ENCODE measurements at places on chromosomes 2 and 18.

DNA sequence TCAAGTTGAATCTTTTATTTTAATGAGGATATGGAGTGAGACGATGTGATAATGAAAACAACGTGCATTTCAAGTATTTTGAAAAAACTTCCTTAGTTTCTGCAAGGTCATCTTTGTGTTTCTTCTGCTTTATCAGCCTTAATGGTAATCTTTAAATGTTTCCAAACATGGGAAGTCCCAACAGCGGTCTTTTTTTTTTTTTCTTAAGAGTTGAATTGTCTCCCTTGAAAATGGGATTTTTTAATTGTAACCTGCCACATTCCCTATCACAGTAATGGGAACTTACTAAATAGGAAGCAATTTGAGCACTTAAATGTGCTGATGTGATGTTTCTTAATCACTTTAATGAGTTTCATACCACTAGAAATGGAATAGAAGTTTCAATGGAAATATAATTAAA lies 45.8 kb downstream of the ATIC start:
- no peak for DNase-seq

DNA sequence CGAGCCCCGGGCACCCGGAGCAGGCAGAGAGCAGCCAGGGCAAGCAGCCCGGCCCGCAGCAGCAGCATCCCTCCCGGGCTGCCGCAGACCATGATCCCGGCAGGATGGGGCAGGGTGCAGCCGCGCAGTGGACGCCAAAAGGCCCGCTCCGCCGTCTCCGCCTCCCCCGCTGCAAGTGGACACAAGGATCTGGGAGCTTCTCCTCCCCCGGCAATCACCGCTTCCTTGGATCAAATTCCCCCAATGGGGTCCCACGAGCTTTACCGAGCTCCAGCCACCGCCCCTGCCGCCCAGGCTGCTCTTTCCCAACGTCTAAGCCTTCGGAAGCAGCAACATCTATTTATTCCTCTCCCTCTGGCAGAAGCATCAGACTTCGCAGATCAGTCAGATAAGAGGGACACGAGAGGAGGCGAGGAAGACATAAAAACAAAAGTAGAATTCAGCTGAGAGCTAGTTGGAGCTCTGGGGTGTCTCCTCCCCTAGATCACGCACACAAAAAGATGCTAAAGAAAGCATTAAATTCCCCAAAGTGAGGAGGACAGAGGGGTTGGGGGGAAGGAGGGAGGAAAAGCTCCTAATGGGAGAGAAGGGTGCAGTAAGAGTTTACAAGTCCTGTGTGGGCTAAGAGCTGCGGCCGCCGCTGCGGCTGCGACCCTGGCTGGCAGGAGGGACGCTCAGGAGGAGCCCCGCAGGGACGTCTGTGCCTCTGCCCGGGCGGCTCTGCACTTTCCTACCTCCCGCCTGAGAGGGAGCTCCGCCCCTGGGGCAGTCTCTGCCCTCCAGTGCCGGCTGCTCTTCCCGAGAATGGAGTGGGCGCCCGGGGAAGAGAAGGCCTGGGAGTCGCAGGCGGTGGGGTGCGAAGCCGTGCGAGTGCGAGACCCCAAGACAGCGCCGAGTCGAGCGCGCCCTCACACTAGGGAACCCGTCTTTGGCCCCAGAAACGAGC lies at the start of gene FRZB:
Gene FRZB, minus strand, starts transcription at position 177 of the 946 bp plus-strand sequence. Its CDS starts 85 bp downstream, at position 92.
- no peak for DNase-seq

- no peak for DNase-seq
These were observed 103.5 kb downstream of the SMIM21 start for GRCh38 chr18:75323821-75324585.

DNA sequence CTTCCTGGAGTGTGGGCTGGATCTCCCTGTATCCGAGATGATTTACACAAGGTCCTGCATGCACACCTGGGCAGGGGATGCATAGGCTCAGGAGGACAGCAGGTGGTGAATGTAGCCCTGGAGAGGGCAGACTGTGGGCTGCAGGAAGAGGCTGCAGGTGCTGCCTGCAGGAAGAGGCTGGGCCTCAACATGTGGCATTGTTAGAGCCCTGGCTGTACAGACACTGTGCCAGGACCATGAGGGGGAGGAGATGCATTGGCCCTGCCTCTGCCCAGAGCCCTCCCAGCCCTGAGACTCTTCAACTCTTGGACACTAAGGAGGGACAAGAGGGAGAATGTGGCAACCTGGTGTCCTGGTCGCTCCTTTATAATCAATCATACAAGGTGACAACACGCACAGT lies 392.8 kb downstream of the TNS1 start:
- no peak for DNase-seq

GRCh38 chr2:237480988-237481525 lies 6.0 kb upstream of the MLPH start:
- DNase-seq: no peak

DNA sequence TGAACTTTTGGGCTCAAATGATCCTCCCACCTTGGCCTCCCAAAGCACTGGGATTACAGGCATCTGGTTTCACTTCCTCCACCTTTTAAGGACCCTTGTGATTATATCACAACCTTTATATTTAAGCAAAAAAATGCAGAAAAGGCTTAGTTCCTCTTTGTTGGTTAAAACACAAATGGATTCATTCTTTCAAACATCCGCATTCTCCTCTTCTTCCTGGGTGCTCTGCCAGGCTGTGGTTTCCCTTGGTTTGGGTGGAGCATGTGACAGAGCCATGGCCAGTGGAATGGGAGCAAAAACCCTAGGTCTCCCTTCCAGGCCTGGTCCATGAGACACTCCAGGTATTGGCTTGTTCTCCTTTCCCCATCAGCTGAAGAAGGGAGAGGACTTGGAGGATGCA lies 9.9 kb upstream of the SLC66A3 start:
- peak; percentile 33 for DNase-seq

GRCh38 chr2:199760574-199760973 lies 90.4 kb downstream of the FTCDNL1 start:
- no peak for DNase-seq

GRCh38 chr18:48711651-48712486 lies 173.0 kb downstream of the CTIF start:
- no peak for DNase-seq

- no peak for DNase-seq
These were observed 123.5 kb upstream of the HS6ST1 start for GRCh38 chr2:128442053-128442751.

DNA sequence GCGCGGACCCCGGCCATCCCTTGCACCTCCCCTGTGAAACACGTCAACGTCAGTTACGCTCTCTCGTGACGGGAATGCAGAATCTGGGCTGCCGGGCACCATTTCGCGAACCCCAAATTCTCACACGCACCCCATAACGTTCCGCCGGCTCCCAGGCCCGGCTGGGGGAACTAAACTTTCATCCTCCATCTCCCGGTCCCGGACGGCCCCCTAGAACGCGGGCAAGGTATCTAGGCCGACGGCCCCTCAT lies 544 bp downstream of the DNAJC27 start:
- DNase-seq: no peak

DNA sequence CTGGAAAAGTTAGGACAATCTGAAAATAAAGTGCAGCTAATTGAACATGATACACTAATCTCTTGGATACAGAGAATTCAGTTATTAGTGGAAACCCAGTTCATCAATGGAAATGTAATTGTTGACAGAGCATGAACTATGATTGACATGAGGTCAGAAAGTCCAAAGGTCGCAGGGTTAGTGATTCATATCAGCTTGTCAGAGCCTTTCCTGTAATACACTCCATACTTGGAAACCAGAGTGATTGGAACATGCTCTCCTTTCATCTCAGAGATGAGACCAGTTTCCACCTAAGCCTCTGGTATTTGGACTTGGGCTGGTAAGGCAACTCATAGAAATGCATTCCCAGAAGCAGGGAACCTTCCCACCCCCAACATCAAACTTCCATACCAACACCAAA lies 8.5 kb upstream of the NCKAP5 start:
- DNase-seq: no peak

DNA sequence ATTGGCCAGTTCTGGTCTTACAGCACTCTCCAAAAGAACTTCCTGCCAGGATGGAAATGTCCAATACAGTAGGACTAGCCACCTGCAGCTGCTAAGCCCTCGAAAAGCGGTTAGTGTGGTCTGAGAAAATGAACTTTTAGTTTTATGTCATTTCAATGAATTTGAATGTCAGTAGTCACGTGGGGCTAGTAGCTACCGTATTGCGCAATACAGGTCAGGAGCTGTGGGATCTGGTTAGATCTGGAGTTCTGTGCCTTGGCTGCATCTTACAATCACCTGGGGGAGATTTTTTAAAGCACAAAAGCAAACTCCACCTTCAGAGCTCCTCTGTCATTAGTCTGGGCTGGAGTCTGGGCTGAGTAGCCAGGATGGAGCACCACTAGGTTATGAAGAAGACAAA lies 35.9 kb downstream of the C1QL2 start:
- DNase-seq: no peak
